ENCODE measurements at places on chromosomes 4 and X. TPM values are rescaled to one million over a fixed set of nuclear protein-coding genes. Genes with fewer than 3 reads are reported as not detected.

GRCh38 chr4:112753333-112753732 is 116.4 kb downstream of the LARP7 start:
- peaks cover 12% of the 10 kb centered on the region for H3K27me3 ChIP-seq
- no peak for DNase-seq
- no peaks in the 10 kb centered on the region for H3K36me3 ChIP-seq

EVC gene
- total RNA-seq = 1.7 TPM

CT55 gene
- not detected for total RNA-seq

DNA sequence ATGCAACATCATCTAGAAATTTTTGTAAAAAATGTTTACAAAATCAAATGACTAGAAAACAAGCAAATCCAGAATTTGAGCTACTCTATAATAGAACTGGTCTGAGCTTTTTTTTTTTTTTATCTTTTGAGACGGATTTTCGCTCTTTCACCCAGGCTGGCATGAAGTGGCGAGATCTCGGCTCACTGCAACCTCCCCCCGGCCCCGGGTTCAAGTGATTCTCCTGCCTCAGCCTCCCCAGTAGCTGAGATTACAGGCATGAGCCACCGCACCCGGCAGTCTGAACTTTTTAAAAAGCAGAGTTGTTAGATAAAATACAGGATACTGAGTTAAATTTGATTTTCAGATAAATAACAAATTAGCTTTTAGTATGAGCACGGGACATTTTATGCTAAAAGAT is 11.0 kb downstream of the SPP1 start:
- no peak overlapping the region for H3K27ac ChIP-seq
- peaks cover 33% of the 10 kb centered on the region for H3K27me3 ChIP-seq
- H3K4me3 ChIP-seq = no peak overlapping the region
- H3K4me1 ChIP-seq = peaks cover 16% of the 10 kb centered on the region

MAGED4 gene
- not detected for total RNA-seq

FRMPD3 gene
- total RNA-seq = not detected

TMEM185A gene
- 17.2 TPM for total RNA-seq

GRCh38 chr4:2698951-2699505 is 57.1 kb downstream of the TNIP2 start:
- peaks cover 66% of the 10 kb centered on the region for H3K36me3 ChIP-seq
- no peak for DNase-seq
- H3K27me3 ChIP-seq = no peaks in the 10 kb centered on the region
- H3K4me3 ChIP-seq = no peak overlapping the region

DNA sequence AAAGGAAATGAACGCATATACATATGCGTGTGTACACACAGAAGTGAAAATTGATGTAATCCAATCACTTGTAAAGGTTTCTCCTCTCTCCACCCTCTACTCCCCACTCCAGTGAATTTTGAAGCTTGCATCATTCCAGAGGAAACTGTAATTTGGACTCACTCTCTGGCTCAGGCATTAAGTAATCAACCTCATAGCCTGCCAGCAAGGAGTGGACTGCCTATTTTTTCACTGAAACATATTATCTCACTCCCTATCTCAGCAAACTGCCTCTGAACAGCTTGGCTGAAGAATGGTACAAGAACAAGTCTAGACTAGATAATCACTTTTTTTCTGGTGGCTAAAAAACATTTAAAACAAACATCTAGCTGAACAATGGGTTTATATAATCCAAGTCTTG is 124.2 kb downstream of the C4orf51 start:
- peaks cover 54% of the 10 kb centered on the region for H3K36me3 ChIP-seq
- H3K4me3 ChIP-seq = no peak overlapping the region
- H3K4me1 ChIP-seq = peaks cover 39% of the 10 kb centered on the region
- no peaks in the 10 kb centered on the region for H3K27me3 ChIP-seq
- peak overlapping the region; percentile 50 for H3K27ac ChIP-seq
- DNase-seq = no peak

DNA sequence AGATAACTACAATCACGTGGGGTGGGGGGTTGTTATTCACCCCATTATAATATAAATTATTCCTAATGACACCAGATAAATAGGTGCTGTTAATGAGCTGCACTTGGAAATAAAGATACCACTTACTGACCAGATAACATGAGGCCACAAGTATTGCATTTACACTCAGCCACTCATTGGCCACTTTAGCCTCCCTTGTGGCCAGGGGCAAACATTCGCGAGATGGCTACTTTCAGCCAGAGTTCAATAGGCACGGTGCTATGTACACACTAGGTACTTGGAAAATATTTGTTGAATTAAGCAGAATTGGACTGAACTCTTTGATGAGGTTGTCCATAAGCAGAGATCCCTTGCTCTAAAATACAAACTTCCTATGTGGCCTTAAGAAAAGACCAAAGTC is 713.7 kb upstream of the TENM3 start:
- H3K27ac ChIP-seq = no peak overlapping the region
- no peak for DNase-seq
- H3K4me1 ChIP-seq = no peaks in the 10 kb centered on the region
- H3K4me3 ChIP-seq = no peak overlapping the region
- no peaks in the 10 kb centered on the region for H3K36me3 ChIP-seq

DNA sequence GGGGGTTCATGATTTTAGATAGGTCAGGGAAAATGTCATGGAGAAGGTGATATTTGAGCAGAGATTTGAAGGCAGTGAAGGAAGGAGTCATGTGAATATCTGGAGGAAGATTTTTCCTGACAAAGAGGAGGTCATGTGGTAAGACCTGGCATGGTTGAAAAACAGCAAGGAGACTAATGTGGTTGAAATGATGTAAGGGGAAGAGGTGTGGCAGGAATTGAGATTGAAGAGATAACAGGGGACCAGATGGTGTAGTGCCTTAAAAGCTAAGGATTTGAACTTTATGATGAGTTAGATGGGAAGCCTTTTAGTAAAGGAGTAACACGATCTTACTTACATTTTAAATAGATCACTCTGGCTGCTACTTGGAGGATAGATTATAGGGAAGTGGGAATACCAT is 210.9 kb downstream of the RTL9 start:
- peaks cover 7% of the 10 kb centered on the region for H3K4me1 ChIP-seq
- H3K4me3 ChIP-seq = no peak overlapping the region
- no peak for DNase-seq
- H3K27me3 ChIP-seq = no peaks in the 10 kb centered on the region
- no peak overlapping the region for H3K27ac ChIP-seq

- no peak overlapping the region for H3K27ac ChIP-seq
- no peaks in the 10 kb centered on the region for H3K4me1 ChIP-seq
- H3K36me3 ChIP-seq = no peaks in the 10 kb centered on the region
These were observed 155.1 kb downstream of the ZNF518B start for GRCh38 chr4:10302096-10302495.

RHOH gene
- 108 TPM for total RNA-seq

GRCh38 chr4:3820806-3821579 is 54.8 kb downstream of the ADRA2C start:
- no peaks in the 10 kb centered on the region for H3K27me3 ChIP-seq
- no peaks in the 10 kb centered on the region for H3K36me3 ChIP-seq
- H3K4me1 ChIP-seq = no peaks in the 10 kb centered on the region
- H3K4me3 ChIP-seq = no peak overlapping the region

GRCh38 chr4:153832720-153833287 is 43.9 kb upstream of the SFRP2 start:
- no peak for DNase-seq
- no peaks in the 10 kb centered on the region for H3K36me3 ChIP-seq
- no peaks in the 10 kb centered on the region for H3K4me1 ChIP-seq

CD38 gene
- total RNA-seq = 75.3 TPM

GRCh38 chrX:110853610-110854009 is 58.0 kb upstream of the CHRDL1 start:
- H3K27me3 ChIP-seq = peaks cover 2% of the 10 kb centered on the region
- no peaks in the 10 kb centered on the region for H3K4me1 ChIP-seq
- no peak overlapping the region for H3K27ac ChIP-seq
- no peak overlapping the region for H3K4me3 ChIP-seq
- no peaks in the 10 kb centered on the region for H3K36me3 ChIP-seq
- DNase-seq = no peak

DNA sequence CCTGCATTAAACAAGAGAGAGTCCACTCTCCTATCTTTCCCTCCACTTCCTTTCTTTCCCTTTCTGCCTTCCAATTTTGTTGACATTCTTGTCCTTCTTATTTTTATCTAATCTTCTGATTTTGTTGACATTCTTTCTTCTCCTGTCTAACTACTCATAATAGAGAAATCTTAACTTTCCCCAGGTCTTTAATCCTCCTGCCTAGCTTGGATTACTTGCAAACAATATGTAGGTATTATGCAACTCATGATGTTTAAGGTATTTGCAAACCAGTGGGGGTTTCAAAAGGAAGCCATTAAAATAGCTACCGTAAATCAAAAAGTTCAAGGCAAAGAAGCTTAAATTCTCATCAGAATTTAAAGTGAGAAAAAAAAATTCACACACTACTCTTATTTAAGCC is 53.9 kb downstream of the PROM1 start:
- no peak overlapping the region for H3K27ac ChIP-seq
- no peaks in the 10 kb centered on the region for H3K36me3 ChIP-seq
- H3K4me3 ChIP-seq = no peak overlapping the region
- H3K4me1 ChIP-seq = no peaks in the 10 kb centered on the region
- H3K27me3 ChIP-seq = peaks cover 4% of the 10 kb centered on the region
- no peak for DNase-seq

DNA sequence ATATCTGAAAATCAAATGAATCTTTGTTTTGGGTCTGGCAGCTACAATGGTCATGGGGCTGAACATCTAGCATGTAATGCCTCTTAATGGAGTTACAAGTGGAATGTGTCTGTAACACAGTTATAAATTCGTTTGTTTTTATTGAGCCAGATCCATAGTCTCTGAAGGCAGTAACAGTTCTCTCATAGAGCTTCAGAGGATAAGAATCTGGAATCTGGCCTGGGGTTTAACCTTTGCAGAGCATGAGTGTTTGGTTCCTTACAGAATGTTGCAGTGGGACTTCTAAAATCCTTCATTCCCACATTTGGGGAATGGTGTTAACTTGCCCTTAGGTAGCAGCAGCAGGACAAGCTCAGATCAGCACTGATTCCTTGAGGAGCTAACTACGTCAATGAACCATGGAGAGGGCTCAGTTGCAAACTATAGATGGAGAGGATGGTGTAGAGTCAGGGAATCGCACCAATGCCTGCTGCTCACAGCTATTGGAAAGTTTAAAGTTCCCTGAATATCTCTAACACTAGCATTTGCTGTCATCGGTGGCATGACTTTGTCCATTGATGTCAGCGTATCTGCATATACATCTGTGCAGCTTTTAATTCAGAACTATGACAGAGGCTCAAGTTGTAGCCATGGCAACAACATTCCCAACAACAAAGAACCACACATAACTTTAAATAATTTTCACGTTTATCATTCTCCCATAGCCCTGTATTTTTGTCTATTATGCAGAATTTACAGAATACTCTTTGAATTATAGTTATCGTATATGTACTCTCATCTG is 72.2 kb downstream of the RASGEF1B start:
- no peaks in the 10 kb centered on the region for H3K36me3 ChIP-seq
- no peak overlapping the region for H3K4me3 ChIP-seq
- H3K27ac ChIP-seq = no peak overlapping the region
- H3K4me1 ChIP-seq = no peaks in the 10 kb centered on the region
- DNase-seq = no peak
- H3K27me3 ChIP-seq = peaks cover 5% of the 10 kb centered on the region

GRCh38 chrX:122517786-122518185 is 666.3 kb upstream of the GRIA3 start:
- DNase-seq = no peak
- H3K4me3 ChIP-seq = no peak overlapping the region
- H3K4me1 ChIP-seq = no peaks in the 10 kb centered on the region
- H3K27me3 ChIP-seq = no peaks in the 10 kb centered on the region

DNA sequence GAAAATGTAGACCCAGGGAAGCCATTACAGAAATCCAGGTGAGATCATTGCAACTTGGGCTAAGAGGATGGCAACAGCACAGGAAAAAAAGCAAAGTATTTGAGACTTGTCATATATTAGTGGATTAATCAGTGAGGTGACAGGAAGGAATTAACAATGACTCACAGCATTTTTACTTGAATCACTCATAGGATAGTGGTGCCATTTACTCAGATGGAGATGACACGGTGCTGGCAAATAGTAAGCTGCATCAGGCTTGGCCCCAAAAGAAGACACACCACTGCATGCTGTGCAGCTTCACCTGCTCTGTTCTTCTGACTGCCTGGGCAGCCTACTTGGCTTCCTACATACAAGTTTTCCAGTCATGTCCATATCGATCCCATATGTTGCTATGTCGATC is 144.8 kb downstream of the FRYL start:
- DNase-seq = no peak
- H3K4me1 ChIP-seq = peaks cover 12% of the 10 kb centered on the region
- no peak overlapping the region for H3K27ac ChIP-seq
- no peak overlapping the region for H3K4me3 ChIP-seq

DNA sequence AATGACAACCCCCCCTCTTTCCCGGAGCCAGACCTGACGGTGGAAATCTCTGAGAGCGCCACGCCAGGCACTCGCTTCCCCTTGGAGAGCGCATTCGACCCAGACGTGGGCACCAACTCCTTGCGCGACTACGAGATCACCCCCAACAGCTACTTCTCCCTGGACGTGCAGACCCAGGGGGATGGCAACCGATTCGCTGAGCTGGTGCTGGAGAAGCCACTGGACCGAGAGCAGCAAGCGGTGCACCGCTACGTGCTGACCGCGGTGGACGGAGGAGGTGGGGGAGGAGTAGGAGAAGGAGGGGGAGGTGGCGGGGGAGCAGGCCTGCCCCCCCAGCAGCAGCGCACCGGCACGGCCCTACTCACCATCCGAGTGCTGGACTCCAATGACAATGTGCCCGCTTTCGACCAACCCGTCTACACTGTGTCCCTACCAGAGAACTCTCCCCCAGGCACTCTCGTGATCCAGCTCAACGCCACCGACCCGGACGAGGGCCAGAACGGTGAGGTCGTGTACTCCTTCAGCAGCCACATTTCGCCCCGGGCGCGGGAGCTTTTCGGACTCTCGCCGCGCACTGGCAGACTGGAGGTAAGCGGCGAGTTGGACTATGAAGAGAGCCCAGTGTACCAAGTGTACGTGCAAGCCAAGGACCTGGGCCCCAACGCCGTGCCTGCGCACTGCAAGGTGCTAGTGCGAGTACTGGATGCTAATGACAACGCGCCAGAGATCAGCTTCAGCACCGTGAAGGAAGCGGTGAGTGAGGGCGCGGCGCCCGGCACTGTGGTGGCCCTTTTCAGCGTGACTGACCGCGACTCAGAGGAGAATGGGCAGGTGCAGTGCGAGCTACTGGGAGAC is 1.6 kb downstream of the PCDH10 start:
- no peak overlapping the region for H3K27ac ChIP-seq
- no peak overlapping the region for H3K4me3 ChIP-seq
- H3K4me1 ChIP-seq = peaks cover 17% of the 10 kb centered on the region
- no peaks in the 10 kb centered on the region for H3K36me3 ChIP-seq

GRCh38 chr4:26067035-26067434 is 153.0 kb downstream of the SMIM20 start:
- H3K4me1 ChIP-seq = peaks cover 29% of the 10 kb centered on the region
- peak overlapping the region; percentile 38 for H3K27ac ChIP-seq
- H3K36me3 ChIP-seq = peaks cover 3% of the 10 kb centered on the region
- no peak overlapping the region for H3K4me3 ChIP-seq

RASSF6 gene
- total RNA-seq = not detected

- DNase-seq = no peak
- H3K27ac ChIP-seq = no peak overlapping the region
- no peaks in the 10 kb centered on the region for H3K36me3 ChIP-seq
- no peaks in the 10 kb centered on the region for H3K4me1 ChIP-seq
These were observed 95.7 kb downstream of the RTL9 start for GRCh38 chrX:110454336-110454735.
